ENCODE measurements at places on chromosomes 12 and 14. TPM values are rescaled to one million over a fixed set of nuclear protein-coding genes. Genes with fewer than 3 reads are reported as not detected.

- DNase-seq: no peak
Observed at GRCh38 chr12:12612358-12612757, 682 bp downstream of the CREBL2 start.

DNA sequence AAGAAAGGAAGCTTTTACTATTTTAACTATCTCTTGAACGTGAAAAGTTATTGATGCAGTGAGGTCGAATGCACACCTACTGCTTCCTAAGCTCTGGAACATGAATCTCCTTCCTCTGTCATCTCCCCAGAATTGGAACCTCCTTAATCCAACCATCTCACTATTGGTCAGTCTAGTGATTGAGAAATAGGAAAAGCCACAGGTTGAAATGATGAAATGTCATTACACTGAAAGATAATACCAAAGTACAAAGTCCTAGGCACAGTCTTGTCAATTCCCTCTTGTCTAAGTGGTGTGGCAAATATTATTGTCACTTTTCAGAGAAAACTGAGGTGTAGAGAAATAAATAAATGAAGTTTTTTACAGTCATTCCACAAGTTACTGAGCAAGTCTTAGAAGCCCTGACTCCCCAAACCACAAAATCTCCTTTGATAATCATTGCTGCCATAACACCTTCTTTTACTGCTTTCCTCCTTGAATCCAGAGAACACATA is 19.5 kb upstream of the HIGD1C start:
- no peak for DNase-seq

OTOGL gene
- total RNA-seq: 1.3 TPM

- DNase-seq: no peak
Observed at GRCh38 chr14:24880689-24881088, 169.3 kb downstream of the STXBP6 start.

DNA sequence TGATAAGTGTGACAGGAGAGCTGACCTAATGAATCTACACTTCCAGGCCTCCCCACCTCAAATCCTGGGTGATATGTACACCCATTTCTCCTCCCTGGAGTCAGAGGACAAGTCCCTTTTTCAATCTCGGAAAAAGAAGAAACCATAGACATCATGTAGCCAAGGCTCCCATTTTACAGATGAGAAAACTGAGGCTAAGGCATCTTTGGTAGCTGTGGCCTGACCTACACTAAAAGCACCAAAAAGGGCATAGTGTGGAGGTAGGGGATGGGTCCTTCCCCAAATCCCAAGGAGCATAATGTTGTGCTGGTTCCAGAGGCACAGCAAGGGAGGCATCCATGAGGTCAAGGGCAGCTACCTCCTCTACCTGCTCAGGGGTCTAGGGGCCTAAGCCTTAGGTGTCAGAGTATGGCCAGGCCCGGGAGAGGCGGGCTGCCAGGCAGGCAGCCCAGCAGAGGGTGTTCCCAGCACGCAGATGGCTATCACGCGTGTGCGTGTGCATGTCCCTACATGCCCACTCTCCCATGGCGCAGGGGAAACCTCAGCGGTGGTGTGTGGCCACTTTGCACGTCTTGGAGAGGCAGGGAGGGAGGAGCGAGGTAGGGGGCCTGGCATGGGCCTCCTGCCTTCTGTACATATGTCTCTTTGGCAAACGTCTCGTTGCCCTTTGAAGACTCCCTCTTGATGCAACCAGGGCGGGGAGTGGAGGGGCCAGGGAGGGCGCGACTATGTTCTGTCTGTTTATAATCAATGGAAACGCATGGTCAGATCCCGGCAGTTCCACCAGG is 2.5 kb downstream of the PGF start:
- DNase-seq: no peak

SLC39A2 gene
- not detected for total RNA-seq
